H7 (cell line): ENCODE measurements at places on chromosomes 4 and X.

- DNase-seq = no peak
These were observed 60.6 kb upstream of the SLC39A8 start for GRCh38 chr4:102405821-102406401.

GRCh38 chrX:42755815-42756214, 22.1 kb downstream of the PPP1R2C start:
- no peak for DNase-seq

DNA sequence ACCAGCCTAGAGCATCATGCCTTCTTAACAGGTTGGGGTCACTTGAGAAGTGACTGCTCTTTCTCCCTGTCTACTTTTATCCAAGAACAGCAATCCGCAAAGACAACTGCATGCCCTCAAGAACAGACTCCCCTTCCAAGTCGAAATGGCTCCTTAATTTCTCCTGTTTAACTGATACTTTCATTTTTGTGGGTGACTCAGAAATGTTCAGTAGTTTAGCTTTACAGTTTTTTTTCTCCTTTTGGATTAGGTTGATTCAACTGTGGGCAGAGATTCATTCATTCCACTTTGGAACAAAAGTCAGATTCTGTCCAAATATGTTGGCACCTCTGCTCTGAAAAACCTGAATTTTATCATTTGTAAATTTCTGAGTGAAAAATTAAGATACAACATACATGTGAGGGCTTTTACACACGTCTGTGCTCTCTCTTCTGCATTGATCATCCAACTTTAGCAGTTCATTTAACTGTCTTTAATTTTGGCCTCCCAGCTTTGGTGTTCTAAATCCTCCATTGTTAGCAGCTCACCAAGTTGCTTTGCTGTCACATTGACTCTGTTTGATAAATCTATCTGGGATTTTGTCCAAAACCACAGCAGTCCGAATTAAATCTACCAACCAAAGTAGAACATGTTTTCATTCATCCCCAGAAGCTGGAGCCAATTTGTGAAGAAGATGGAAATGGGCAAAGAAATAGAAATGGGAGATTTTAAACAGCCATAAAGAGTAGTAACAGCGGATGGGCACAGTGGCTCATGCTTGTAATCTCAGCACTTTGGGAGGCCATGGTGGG, 50.0 kb downstream of the HOPX start:
- no peak for DNase-seq

- no peak for DNase-seq
These were observed 60.9 kb downstream of the LEF1 start for GRCh38 chr4:108107729-108108382.

DNA sequence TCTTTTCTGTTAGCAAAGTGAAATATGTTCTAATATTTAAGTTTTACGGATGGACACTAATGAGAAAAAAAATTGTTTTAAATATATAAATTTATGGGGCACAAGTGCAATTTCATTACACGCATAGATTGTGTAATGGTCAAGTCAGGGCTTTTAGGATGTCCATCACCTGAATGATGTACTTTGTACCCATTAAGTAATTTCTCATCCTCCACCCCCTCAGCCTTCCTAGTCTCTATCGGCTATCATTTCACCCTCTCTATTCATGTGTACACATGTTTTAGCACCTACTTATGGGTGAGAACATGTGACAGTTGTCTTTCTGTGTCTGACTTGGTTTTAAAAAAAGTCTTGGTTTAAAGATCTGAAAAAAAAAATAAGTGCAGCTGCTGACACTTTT, 616.0 kb downstream of the IQCM start:
- no peak for DNase-seq

DNA sequence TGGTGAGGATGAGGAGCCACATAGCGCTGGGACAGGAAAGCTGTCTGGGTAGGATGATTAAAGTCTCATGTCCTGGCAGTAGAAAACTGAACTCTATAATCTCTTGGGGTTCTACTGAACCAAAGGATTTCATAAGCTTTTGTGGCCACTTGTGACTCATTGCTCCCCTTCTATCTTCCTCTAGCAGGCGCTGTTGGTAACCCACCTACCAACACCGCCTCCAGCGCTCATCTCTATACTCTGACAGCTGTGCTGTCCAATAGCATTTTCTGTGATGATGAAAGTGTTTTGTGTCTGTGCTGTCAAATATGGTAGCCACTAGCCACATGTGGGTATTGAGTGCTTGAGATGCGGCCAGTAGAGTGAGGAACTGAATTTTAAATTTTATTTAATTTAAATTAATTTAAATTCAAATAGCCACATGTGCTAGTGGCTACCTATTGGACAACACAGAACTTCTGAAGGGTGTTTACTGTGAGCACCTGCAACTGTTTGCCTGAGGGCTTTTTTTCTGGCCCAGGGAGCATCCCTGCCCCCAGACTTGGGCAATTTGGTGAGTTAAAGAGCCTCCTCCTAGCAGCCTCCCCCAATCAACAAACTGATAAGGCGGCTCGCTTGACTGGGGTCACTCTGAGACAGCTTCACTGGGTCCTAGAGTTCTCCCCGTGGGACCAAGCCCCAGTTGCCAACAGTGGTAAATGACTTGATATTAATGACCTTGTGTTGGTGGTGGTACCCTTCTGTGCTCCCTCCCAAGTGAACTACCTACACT, 169.2 kb upstream of the ATP6AP2 start:
- peak; percentile 62 for DNase-seq

- DNase-seq = peak; percentile 11
These were observed 595 bp upstream of the PYURF start for GRCh38 chr4:88524171-88524570.

- no peak for DNase-seq
These were observed 34.2 kb upstream of the CSN1S1 start for GRCh38 chr4:69896530-69897116.

- no peak for DNase-seq
These were observed 19.1 kb downstream of the SMARCAD1 start for GRCh38 chr4:94226763-94227162.

GRCh38 chr4:109649872-109650271, 53.4 kb downstream of the CASP6 start:
- DNase-seq = no peak
